HCT116 (cell line): ENCODE measurements at places on chromosomes 3 and 15.

DNA sequence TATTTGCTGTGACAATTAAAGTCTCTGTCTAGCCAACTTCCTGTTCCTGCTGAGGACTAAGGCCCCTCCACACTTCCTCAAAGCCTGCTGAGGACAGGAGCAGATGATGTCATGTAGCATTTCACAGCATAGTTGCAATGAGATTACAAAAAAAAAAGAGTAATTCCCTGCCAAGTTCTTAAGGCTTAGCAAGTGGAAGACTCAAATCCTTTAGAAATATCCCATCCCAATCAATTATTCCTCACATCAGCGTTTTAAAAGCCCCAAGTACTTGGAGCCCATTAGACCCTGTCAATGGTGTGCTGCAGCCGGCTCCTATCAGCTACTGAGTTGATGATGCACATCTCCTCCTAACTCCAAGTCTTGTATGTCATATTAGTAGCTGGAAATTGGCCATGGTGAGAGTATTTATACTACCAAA is 51.7 kb downstream of the TRANK1 start:
- DNase-seq = no peak

DNA sequence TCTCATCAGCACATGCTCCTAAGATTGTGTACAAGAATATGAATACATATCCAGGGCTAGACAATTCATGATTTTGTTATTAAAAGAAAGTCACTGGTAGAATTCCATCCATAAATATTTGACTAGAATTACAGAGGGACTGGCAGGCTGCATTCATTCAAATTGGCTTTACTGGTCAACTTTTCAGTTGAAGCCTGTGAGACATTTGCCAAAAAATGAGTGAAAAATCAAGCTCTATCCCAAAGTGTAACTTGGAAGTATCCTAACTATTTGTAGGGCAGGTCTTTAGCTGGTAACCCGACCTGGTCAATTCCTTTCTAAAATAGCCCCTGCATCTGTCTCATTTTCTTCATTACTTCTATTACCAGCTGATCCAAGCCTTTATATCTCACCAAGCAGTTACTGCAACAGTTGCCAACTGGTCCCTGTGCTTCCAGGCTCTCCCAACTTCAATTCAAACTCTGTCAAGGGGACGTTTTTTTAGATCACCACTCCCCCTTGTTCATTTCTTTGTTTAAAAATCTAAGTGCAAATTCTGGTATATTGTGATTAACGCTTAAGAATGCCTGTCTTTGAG is 173.1 kb upstream of the TBL1XR1 start:
- DNase-seq = no peak

GRCh38 chr15:42365921-42366550 is 6.7 kb downstream of the CAPN3 start:
- DNase-seq = no peak

DNA sequence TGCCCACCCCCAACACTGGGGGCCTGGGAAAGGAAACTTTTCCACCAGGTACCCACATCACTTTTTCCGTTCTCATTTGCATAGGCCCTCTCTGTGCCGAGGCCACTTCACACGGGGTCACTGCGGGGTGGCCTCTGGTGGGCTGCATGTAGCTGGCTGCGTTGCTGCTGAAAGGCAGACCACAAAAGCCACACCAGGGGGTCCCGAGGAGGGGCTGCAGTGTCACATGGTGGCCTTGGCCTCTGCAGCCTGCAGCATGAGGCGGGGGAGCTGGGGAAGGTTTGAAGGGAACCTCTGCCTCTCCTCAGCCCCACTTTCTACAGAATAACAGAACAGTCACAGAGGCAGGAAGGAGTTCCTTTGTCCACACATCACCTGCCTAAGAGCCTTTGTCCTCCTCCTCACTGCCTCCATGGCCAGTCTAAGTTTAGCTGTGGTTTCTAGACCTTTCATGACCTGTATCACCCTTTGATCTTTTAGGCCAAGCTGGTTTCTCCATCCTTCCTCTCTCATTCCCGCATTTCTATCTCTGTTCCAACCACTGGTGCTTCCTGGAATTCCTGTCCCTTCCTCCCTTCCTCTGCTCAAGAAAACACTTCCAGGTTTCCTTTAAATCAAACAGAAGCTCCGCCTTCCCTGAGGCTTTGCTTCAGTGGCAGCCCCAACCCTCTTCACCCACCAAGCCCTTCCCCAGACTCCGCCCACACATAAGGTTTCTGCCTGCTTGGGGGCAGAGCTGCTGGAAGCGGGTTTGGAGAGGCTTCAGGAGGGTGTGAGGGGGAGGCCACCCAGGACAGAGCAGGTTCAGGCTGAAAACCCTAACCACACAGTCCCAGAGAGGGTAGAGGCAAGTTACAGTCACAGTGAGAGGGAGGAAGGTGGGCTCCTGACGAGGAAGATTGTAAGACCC is 150.7 kb upstream of the TLE3 start:
- no peak for DNase-seq

DNA sequence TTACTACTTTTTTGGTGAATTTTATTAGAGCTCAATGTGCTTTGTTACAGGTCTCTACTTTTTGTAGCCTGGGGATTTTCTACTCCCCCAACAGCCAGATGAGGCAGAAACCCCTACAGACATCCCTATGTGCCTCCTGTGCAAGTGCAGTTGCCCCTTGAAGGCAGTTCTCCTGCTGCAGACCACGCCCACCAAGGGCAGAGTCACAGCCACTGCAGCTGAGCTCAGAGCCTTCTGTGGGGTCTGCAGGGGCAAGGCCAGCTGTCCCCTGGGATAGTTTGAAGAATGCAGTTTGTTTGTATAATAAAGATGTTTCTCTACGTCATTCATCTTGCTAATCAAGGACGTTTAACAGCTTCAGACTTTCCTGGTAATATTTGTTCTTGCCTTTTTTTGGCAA is 76.8 kb downstream of the NPAP1 start:
- DNase-seq = no peak

DNA sequence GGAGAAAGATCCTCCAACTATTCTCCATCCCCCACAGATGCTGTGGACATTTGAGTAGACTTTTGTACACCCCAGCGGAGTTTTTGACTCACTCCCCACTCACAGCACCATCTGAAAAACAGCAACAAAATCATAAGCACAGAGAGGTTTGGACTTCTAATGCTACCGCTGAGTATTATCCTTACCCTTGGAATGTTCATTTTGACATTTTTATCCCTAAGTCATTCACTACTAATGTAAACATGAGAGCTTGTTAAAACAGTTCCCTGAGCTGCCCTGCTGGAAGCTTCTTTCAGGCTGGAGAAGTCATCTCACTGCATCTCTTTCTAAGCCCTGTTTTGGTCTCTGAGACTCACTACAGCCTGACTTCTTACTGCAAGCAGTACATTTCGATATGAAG is 1045.9 kb downstream of the MCTP2 start:
- no peak for DNase-seq

- DNase-seq = no peak
Observed at GRCh38 chr3:149179220-149179619, 42.4 kb downstream of the CP start.

- no peak for DNase-seq
Observed at GRCh38 chr3:52811452-52812011, 16.9 kb downstream of the ITIH3 start.

DNA sequence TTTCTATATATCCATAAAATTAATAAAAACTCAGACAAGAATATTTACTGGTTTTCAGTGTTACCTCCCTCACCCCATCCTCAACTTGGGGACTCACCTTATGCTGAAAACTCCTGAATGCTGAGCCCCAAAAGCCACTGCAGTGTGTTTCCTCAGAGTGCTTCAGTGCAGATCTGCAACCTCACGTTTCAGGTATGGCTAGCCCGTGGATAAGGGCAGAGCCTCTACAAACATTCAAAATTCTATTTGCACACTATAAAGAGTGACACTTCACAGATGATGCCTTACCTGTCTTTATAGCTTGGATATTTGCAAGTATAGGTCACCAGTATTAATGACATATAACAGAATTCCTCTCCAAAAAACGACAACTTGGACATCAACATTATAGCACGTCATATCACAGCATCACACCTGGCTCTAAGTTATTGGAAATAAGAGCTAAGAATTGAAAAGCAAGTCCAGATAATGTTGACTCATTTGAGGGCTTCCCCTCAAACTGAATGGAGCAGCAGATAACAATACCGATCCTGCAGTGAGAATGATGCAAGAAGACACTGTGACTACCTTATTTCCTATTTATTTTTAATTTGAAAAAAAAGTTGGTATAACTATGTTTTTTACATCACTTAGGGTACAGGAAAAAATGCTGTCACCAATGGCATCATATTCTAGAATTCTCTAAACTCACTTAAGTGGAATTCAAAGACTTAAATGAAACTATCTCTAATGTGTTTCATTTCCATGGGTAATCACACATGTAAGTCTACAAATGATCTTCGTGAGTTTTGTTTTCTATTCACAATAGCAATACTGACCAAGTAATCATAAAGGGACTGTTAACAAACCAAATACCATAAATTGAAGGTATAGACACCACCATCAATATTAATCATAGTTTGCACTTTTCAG is 40.7 kb upstream of the RSL24D1 start:
- DNase-seq = no peak

- DNase-seq = peak; percentile 69
Observed at GRCh38 chr15:58469432-58470353, 37.9 kb downstream of the LIPC start.

DNA sequence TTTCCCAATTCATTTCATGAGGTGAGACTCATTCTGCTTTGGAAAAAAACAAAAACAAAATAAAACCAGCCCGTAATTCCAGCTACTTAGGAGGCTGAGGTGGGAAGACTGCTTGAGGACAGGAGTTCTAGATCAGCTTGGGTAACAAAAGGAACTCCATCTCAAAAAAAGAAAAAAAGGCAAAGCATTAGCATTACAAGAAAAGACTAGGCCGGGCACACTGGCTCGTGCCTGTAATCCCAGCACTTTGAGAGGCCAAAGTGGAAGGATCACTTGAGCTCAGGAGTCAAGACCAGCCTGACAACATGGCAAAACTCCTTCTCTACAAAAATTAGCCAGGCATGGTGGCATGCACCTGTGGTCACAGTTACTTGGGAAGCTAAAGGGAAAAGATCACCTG is 33.9 kb downstream of the TRPM7 start:
- no peak for DNase-seq

GRCh38 chr3:32104492-32104891 is 1.9 kb upstream of the GPD1L start:
- DNase-seq = no peak

DNA sequence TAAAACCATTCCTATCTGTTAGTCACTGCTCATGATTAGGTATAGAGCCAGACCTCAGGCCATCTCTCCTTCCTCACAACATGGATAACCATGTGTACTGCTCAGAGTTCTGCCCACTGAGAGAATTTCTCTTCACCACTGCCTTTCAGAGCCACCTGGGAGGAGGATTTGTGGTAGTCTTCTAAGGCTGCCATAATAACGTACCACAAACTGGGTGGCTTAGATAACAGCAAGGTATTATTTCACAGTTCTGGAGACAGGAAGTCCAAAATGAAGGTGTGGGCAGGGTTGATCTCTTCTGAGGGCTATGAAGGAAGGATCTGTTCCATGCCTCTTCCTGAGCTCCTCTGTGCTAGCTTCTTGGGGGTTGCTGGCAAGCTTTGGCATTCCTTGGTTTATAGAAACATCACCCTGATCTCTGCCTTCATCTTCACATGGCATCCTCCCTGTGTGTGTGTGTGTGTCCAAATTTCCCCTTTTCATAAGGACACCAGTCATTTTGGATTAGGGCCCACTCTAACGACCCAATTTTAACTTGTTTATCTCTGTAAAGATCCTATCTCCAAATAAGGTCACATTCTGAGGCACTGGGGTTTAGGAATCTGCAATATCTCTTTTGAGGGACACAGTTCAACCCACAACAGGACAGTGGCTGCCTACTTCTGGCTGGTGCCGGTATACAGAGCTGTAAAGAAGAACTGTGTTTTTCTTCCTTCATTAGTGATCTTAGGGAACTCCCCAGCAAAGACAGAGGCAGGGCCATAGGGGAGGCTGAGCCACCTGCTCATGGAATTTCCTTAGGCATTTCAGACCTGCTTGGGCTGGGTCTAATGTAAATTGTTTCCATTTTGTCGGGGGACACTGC is 42.1 kb upstream of the NOX5 start:
- no peak for DNase-seq

GRCh38 chr3:2931265-2931664 is 178.9 kb downstream of the IL5RA start:
- no peak for DNase-seq

DNA sequence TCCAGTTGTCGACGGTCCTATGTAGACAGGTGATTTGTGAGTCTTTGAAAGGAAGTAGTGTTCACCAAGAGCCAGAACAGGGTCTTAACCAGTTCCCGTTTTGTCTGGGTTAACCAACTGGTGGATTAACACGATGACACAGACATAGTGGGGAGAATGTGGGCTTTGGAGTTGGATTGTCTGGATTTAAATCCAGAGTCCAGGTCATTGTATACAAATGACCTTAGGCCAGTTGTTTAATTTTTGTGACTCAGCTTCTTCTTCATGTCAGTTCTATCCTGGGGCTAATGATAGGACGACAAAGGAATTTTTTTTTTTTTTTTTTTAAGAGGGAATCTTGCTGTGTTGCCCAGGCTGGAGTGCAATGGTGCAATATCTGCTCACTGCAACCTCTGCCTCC is 126.7 kb downstream of the LPP start:
- no peak for DNase-seq

- DNase-seq = no peak
Observed at GRCh38 chr3:184981071-184981470, 169.1 kb downstream of the VPS8 start.

- no peak for DNase-seq
Observed at GRCh38 chr3:185929192-185930151, 8.3 kb downstream of the TRA2B start.

GRCh38 chr15:57720867-57721266 is 14.4 kb downstream of the POLR2M start:
- no peak for DNase-seq

- DNase-seq = no peak
Observed at GRCh38 chr3:80297720-80298119, 529.9 kb upstream of the ROBO1 start.

- DNase-seq = no peak
Observed at GRCh38 chr3:45166321-45166879, 20.2 kb upstream of the CDCP1 start.

DNA sequence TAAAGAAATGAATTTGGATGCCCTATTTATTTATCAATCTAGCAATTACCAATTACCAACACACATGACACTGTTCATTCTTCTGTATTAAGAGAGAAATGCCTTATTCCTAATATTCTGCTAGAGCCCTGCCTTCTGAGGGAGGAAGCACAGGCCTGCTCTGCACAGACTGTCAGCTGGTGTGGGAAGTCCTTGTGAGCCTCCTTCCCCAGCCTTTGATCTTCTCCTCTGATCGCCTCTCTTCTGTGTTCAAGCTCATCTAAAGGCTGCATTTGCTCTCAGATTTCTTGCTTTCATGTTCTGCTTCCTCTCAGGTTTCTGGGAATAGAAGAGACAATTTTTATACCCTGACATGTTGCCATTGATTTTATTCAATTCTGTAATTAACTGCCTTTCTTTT is 290.6 kb upstream of the UMPS start:
- DNase-seq = no peak
